Eye (tissue), 1 donor: ENCODE measurements at places on chromosomes 6 and 20.
A peak's percentile ranks its signal among the peaks of the same experiment; 100 is the strongest.

GRCh38 chr6:129440691-129441090 lies 269.3 kb downstream of the ARHGAP18 start:
- DNase-seq, result peak; percentile 54

GRCh38 chr6:14748679-14749078 lies 497.2 kb upstream of the JARID2 start:
- no peak for DNase-seq

- peak; percentile 68 for DNase-seq
Measured at GRCh38 chr20:45014671-45015415, 48.5 kb downstream of the STK4 start.

GRCh38 chr6:158575550-158575949 lies 15.7 kb downstream of the TMEM181 start:
- DNase-seq, result no peak

GRCh38 chr6:55014321-55015088 lies 159.8 kb upstream of the HCRTR2 start:
- DNase-seq, result no peak

- DNase-seq, result no peak
Measured at GRCh38 chr20:40753472-40753871, 64.4 kb upstream of the MAFB start.

DNA sequence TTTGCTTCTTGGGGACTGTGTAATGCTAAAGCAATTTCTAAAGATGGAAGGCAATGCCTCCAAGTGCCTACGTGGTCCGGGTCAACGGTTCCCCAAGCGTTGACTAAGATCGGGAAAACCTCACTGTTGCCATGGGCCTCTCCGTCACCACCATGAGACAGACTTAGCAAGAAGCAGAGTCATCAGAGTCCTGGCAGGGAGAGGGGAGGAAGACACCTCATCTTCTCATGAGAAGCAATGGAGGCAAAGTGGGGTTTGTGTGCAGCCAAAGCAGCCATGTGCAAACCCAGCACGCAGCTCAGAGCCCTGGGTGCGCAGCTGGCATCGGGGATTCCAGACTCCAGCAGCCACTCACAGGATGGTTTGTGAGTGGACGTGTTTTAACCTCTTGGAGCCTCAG lies 111.4 kb downstream of the SYNDIG1 start:
- no peak for DNase-seq

DNA sequence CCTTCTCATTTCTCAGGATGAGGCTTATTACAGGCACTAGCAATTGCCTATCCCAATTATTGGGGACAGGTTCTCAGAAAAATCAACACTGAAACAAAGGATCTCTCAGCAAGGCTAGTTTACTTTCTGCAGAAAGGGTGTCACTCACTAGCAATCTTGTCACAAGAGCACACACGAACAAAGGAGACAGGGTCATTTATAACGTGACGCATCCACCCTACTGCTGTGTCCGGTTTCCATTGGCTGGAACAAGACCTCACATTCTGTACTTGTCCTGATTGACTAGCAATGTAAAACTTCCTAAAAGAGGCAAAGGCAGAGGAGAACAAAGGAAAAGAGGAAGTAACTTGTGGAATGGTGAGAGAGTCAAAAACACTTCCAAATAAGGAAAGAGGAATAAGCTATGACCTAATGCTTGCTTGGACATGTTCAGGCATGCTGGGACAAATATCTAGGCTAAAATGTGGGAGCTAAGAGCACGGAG lies 160.2 kb upstream of the STXBP5 start:
- DNase-seq, result no peak

GRCh38 chr20:13784271-13784892 lies 337 bp downstream of the ESF1 start:
- DNase-seq, result no peak

- no peak for DNase-seq
Measured at GRCh38 chr6:112310439-112311125, 36.5 kb upstream of the RFPL4B start.

DNA sequence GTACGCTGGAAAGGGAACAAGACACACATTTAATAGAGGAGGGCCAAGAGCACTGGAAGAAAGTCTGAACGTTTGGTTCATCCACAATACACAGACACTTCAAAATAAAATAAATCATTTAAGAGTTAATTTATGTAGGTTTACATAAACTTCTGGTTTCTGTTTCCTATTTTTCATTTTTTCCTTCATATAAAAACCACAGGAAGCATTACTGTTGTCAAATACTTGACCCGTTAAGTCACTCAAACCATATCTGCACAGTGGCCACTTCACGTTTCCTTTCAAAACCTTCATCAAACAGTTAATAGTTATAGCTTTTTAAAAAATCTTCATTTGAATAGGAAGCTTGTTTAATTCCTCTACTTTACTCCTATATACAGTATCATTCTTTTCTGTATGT lies 257.6 kb upstream of the THEMIS start:
- DNase-seq, result no peak

- DNase-seq, result no peak
Measured at GRCh38 chr20:45588800-45589199, 9.7 kb upstream of the WFDC8 start.

DNA sequence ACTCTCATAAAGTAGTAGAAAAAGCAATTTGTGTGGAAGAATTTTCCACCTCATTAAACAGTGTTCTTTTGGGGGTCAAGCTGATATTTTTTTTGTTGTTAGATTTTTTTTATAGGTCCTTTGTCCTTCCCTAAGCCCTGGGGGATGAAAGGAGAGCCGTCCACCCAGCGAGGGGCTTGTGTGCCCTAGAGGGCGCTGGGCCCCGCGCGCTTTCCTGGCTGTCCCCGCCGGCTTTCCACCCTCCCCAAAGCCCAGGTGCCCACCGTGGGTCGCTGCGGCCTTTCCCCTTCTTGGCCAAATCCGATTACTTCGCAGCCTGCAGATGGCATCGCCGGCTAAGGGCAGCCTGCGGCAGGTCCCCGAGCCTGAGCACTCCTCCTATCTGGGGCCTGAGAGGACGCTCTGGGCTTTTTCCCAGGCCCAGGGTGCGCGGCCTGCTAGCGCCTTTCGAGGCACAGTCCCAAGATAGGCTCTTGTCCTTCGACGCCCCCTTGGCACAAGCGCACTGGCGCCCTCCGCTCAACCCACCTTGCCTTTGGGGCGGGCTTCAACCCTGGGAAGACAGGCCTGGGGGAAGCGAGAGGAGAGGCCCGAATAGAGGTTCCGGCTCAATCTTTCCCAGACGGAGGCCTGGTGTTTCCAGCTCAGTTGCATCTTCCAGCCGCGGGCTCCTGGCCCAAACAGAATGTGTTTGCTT lies 33.6 kb downstream of the TFAP2A start:
- peak; percentile 71 for DNase-seq

GRCh38 chr6:56176741-56177140 lies 70.6 kb downstream of the COL21A1 start:
- no peak for DNase-seq

DNA sequence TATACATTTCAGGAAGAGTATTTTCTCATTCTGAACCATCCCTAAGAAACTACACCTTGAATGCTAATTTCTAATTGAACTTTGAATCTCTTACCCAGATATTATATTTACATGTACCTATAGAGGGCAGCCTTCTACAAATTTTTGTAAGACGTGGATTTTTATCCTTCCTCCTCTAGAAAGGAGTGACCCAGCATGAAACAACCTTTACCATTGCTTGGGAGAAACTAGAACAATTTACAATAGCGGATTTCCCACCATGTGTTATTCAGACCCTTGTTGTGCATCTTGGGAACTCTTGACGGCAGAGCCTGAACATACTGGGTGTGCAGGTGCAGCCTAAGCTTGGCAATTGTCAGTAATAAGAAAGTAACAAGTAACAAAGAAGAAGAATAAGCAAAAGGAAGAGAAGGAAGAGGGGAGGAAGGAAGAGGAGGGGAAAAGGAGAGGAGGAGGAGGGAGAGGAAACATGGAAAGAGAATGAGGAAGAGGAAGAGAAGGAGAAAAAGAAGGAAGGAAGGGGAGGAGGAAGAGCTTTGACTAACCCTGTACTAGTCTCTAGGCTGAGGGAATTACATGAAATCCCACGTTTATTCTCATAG lies 10.8 kb upstream of the TAAR1 start:
- DNase-seq, result peak; percentile 53

GRCh38 chr6:137661601-137662000 lies 167.4 kb upstream of the OLIG3 start:
- no peak for DNase-seq

- no peak for DNase-seq
Measured at GRCh38 chr6:45652416-45652815, 274.7 kb upstream of the SUPT3H start.

DNA sequence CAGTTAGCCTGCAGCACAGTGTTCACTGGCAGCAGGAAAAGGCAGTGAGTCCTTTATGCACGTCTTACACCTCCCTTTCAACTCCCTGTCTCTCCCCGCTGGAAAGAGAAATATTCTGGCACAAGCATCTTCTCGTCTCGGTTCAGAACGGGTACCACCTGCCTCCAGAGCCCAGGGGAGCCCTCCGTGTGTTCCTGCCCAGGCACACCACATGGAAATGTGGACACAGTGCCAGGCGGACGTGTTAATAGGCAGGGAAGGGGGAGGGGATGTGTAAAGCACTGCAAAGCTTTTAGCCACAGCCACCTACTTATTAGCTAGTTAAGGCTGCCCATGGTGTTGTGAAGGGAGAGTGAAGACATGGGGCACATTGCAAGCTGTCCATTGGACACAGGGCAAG lies 219.7 kb downstream of the FARS2 start:
- DNase-seq, result peak; percentile 69

DNA sequence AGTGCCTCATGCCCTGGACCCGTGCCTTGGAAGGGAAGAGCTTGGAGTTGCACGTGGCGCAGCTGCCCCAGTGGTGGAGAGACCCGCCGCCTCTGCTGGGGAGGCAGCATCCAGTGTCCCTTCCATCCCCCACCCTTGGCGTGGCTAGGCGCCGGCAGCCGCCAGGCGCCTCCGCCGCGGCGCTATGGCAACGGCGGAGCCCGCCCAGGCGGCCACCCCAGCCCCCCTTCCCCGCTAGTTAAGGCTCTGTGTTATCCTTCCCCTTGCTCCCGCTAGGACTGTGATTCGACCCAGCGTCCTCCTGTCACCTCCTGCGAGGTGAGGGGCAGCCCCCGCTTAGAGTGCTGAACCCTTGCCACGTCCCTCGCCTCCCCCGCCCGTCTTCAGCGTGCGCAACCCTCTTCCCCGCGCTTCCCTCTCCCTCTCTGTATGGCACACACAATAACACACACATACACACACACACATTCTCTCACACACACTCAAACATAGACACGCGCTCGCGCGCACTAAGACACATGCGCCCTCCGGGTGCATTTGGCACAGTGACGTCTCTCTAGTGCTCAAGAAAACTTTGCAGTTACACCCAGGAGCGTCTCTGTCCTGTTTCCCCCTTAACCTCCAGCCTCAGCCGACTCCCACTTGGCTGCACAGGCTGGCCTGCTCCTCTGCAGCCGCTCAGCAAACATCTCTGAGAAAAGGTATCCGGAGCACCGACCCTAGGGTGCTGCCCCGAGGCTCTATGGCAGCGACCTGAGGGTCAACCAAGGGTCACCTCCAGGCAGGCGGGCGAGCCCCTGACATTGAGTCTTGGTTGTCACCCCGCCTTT lies 8.5 kb downstream of the GRIK2 start:
- peak; percentile 89 for DNase-seq

- no peak for DNase-seq
Measured at GRCh38 chr6:105112577-105112976, 67.2 kb downstream of the POPDC3 start.

DNA sequence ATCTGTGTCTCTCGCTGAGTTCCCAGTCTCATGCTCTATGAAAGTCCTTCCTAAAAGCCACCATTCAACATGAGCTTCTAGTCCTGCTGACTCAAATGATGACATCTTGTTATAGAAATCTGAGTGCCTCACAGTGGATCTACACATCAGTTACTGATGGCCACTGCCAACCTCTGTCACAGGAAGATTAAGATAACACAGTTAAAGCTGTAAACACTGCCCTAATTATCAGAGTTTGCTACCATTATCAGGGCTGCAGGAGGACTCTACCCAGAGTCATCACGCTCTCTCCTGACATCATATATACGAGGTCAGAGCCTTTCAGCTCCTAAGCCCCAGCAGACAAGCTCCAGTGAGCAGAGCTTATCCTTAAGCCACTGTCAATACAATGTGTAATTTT lies 63.2 kb downstream of the HIVEP2 start:
- DNase-seq, result no peak

DNA sequence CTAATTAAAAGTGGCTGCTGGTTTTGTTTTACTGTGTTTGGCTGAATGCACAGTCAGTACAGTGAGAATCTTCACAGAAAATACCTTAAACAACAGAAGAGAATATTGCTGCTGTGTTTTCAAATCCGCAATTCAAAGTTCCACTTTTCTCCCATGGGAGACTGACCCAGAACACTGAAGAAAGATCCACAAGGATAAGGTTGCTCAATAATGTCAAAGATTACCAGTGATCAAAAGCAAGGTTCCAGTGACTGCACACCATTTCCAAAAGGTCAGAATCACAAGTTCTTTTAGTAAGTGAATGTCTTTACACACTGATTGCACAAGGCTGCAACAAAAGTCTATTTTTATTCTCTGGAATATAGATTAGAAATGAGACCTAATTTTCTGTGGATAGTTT lies 82.3 kb downstream of the EPHA7 start:
- DNase-seq, result no peak

DNA sequence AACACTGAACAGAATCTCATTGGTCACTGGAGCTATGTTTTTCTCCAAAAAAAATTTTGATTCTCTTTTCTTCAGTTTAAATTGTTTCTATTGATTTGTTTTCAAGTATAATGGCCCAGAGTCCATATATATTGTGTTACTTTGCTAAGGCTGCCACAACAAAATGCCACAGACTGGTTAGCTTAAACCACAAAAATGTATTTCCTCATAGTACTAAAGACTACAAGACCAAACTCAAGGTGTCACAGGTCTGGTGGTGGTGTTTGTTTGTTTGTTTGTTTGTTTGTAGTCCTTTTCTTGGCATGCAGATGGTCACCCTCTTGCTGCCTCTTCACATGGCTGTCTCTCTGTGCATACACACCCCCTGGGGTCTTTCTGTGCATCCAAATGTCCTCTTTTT lies 34.0 kb downstream of the BMP5 start:
- no peak for DNase-seq

- no peak for DNase-seq
Measured at GRCh38 chr6:135162678-135163439, 18.2 kb upstream of the MYB start.

DNA sequence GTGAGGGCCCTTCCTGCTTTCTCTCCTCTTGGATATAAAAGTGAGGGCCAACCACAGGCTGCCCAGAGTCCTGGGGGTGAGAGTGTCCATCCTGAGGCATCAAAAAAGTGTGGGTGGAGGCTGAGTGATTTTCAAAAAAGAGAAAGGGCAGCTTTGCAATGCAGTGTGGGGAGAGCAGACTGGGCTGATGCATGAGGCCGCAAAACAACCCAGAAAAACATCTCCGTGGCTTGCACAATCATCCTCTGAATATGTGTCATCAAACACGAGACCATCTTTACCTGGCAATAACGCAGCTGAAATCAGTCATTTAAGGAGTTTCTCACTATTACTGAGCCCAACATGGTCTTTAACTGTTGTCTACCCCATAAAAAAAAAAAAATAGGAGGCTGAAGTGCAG lies 191.2 kb upstream of the SOX4 start:
- DNase-seq, result no peak
